ENCODE measurements at places on chromosomes 13 and 19.

GRCh38 chr13:63948045-63948444 is 2532.4 kb upstream of the PCDH20 start:
- DNase-seq, result no peak

DNA sequence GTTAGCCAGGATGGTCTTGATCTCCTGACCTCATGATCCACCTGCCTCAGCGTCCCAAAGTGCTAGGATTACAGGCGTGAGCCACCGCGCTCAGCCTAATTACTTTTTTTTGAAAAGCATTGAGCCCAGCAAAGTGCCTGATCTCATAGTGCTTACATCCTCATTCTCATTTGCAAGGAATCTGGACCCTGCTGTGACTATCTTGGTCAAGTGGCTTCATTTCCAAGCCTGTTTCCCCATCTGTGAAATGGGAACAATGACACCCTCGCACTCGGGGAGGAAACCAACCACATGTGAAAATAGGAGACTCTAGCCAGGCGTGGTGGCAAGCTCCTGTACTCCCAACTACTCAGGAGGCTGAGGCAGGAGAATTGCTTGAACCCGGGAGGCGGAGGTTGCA is 1.6 kb upstream of the PLEKHA4 start:
- no peak for DNase-seq

GRCh38 chr19:16457954-16458331 is 13.8 kb downstream of the EPS15L1 start:
- no peak for DNase-seq

- DNase-seq, result no peak
Measured at GRCh38 chr19:17138937-17139598, 63.5 kb downstream of the MYO9B start.

DNA sequence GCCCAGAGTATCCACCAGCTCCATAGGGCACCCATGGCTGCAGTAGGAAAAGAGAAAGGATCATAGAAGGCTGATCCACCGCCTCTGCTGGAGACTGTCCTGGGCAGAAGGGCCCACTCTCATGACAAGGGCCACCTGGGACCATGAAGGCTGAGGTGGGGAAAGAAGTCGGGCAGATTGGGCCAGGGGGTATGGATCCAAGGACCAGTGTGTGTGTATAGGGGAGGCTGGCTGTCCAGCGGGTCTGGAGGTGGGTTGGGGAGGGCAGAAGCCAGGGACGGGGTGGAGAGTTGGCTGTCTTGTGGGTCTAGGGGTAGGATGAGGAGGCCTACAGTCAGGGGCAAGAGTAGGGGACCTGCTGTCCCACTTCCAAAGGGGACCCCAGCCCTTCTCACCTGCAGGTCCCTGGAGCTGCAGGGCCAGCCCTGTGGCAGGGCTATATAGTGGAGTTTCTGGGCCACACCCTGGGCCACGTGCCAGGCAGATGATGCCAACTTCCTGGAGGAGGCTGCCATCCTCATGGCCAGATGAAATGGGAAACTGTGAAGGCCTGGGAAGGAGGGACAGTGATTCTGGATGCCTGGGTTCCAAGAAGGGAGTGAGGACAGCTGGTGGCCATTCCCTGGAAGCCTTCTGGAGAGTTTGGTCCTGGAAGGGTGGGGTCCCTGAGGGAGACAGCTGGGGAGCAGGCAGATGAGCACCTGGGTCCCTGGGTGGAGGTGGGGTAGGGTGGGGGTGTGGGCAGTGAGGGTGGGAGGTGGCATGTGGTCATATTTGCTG is at the start of gene FCGBP:
Gene FCGBP, minus strand, starts transcription at position 51 of the 780 bp plus-strand sequence.
- no peak for DNase-seq

- DNase-seq, result no peak
Measured at GRCh38 chr19:50423279-50424113, 4.8 kb downstream of the SPIB start.

- DNase-seq, result no peak
Measured at GRCh38 chr13:114090476-114090875, 41.9 kb downstream of the RASA3 start.

DNA sequence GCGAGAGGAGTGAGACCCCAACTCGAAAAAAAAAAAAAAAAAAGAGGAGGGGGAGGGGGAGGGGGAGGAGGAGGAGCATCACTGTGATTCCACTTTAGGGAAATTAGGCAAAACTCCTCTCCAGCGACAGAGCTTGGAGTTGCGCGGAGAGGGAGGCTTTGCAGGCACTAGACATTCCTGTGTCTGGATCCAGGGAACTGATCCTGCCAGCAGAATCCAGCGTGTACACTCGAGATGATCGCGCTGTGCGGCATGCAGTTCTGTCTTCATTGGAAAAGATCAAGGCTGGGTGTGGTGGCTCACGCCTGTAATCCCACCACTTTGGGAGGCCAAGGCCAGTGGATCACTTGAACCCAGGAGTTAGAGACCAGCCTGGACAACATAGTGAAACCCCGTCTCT is 29.6 kb upstream of the KLF2 start:
- DNase-seq, result no peak

- DNase-seq, result no peak
Measured at GRCh38 chr13:95304453-95304852, 3.2 kb upstream of the ABCC4 start.

DNA sequence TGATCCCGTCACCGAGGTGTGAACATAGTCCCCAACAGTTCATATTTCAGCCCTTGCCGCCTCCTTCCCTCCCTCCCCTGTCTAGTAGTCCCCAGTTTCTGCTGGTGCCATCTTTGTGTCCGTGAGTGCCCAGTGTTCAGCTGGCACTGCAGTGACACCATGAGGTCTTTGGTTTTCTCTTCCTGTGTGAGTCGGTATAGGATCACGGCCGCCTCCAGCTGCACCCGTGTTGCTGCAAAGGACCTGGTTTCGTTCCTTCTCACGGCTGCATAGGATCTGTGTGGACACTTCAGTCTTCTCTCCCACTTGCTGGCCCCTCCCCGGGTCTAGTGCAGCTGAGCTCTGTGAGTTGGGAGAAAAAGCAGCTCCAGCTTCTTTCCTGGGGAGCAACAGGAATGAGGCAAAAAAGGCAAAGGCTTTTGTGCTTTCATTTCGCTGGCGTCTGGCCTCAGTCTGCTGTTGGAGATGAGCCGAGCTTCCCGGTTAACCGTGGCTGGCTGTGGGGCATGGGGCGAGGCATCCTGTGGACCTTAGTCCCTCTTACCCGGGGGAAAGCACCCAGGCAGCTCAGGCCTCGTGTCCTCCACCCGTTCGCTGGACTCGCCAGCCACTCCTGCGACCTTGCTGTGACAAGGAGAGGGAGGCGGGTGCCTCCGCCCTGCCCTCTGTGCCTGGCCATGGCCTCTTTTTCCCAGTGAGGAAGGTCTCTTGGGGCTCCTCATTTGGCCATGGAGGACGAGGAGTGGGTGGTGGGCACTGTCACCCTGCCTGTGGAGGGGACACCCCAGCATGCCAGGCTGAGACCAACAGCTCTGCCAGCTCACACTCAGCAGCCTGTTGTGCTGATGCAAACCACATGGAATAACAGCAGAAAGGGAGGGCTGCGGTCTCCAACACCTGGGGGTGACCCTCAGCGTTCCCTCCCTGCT is 196.5 kb downstream of the TEX29 start:
- DNase-seq, result no peak

GRCh38 chr13:42396501-42396900 is 124.5 kb downstream of the AKAP11 start:
- DNase-seq, result no peak

DNA sequence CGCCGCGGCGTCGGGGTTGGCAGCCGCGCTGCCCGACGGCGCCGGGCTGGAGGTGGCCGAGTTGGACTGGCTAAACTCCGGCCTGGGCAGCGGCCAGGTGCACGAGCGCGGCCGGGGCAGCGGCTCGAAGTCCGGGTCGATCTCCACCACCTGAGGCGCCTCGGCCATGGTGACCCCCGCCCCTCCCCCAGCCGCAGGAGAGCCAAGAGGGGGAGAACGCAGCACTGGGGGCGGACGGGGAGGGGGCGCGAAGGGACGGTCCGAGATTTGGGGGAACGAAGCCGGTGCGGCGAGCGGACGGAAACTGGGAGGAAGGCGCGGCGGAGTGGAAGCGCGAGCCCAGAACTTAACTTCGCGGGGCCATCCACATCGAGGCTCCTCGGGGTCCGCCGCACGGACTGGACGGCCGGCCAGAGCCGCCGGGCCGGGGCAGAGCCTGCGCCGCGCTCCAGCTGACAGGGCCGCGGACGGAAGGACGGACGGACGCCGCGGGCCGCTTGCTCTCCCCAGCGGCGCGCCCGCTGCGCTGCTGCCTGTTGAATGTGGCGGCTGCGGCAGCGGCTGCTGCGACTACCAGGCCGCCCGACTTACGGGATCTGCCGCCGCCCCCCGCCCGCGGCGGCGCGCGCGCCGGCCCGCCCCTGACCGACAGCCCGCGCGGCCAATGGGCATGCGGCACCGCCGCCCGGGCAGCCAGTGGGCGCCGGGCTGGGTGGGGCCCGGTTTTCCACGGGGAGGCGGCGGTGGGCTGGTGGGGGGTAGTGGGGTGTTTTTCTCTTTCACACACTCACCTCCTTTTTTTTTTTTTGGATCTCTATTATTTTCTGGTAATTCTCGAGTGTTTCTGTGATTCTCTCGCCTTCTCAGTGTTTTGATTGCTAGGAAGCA is at the start of gene FOXO1:
Gene FOXO1, minus strand, starts transcription at position 597 of the 888 bp plus-strand sequence. Its CDS starts 429 bp downstream, at position 168.
- peak; percentile 92 for DNase-seq

- DNase-seq, result no peak
Measured at GRCh38 chr19:9967326-9967725, 31.0 kb upstream of the OLFM2 start.

DNA sequence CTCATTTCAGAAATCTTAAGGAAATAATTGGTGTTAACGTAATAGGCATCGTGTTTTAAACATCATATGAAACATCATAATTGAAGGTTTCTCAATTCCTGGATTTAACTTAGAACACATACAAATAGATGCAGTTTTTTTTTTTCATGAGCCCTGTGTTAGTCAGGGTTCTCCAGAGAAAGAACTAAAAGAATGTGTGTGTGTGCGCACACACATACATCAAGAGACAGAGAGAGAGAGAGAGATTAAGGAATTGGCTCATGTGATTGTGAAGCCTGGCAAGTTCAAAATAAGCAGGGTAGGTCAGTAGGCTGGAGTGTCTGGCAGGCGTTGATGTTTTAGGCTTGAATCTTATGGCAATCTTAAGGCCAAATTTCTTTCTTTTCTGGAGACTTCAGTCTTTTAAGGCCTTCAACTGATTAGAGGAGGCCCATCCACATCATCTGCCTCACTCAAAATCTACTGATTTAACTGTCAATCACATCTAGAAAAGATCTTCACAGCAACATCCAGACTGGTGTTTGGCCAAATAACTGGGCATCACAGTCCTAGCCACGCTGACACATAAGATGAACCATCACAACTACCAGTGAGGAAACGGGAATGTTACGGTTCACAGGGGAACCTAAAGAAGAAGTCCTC is 25.2 kb downstream of the SPATA13 start:
- DNase-seq, result no peak

- no peak for DNase-seq
Measured at GRCh38 chr13:114149774-114150740, 17.6 kb upstream of the RASA3 start.

DNA sequence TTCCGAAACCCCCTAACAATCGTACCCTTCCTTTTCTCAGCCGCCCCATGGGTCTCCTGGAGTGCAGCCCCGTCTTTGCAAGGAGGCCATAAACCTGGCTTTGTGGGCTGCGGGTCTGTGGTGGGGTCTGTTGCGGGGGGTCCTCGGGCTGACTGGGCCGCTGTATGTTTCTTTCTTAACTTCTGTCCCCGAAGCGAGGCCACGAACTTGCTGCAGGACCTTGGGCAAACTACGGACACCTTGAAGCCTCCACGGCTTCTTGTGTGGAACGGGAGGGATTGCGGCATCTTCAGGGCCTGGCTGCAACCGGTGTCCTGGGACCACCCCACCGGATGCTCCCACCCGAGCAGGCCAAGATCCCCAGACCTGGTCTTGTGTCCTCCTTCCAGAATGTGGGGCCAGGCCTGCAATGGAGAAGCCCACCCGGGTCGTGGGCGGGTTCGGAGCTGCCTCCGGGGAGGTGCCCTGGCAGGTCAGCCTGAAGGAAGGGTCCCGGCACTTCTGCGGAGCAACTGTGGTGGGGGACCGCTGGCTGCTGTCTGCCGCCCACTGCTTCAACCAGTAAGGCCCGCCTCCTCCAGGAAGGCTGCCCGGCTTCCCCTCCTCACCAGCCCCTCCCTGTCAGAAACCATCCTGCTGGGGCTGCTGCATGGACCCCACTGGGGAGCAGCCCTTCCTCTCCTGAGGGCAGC is 12.0 kb downstream of the TIMM13 start:
- no peak for DNase-seq

GRCh38 chr19:18666317-18666716 is 17.2 kb upstream of the CRTC1 start:
- no peak for DNase-seq

GRCh38 chr19:55101261-55101660 is 16.2 kb downstream of the PPP1R12C start:
- DNase-seq, result no peak

- no peak for DNase-seq
Measured at GRCh38 chr19:55460670-55461258, 678 bp downstream of the ISOC2 start.

- DNase-seq, result no peak
Measured at GRCh38 chr19:42474743-42475142, 32.0 kb upstream of the CXCL17 start.

DNA sequence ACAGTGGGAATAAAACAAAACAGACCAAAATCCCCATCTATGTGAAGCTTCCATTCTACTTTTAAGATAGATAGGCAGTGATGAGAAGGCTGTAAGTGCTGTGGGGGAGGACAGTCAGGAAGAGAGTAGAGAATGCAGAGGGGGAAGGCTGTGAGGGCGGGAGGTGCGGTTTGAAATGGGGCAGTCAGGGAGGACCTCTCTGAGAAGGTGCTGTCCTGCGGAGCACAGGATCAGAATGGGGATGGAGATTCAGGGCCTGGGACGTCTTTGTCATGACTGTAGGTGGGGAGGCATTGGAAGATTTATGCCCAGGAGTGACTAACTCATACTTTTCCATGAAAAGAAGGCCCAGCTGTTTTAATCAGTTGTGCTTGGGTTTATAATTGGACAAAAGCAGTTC is 3.9 kb upstream of the GPR183 start:
- no peak for DNase-seq

GRCh38 chr13:42071672-42072419 is 23.4 kb downstream of the DGKH start:
- DNase-seq, result no peak

DNA sequence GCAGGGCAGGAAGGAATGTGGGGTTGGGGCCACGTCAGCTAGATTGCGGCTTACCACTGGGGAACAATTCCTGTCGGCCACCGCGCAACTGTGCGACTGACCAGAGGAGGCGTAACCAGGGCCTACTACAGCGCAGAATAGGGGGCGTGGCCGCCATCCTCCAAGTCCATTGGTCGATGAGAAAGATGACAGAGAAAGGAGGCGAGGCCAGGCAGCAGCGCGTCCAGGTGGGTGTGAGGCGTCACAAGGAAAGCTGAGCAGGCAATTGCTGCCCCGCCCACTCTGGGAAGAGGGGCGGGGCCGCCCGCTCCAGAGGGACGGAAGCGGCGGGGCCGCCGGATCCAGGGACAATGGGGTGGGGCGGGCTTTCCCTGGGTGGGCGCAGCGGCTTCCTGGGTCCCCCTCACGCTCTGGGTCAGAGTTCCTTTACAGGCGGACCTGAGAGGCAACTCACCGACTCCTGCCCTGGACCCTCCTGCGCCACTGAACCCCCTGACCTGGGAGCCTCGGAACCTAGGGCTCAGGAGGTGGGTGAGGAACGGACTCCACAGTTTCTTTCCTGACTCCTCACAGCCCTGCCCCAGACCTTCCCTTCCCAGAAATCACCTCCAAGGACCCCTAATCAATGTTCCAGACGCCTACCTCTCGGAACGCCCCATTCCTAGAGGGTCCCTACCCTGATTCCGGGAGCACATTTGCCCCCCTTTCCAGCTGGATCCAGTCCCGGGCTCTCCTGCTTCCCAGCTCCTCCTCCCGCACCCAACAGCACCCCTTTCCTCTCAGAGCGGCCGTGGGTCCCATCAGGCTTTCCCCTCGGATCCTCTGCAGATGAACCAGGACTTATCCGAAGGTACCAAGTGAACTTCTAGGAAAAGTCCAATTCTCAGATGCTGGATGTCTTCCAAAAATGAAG is 101.5 kb upstream of the ZNF492 start:
- no peak for DNase-seq
